Kidney (tissue), 22 donors: ENCODE measurements at places on chromosomes 5 and 9.

- no peak for DNase-seq
These were observed 129.1 kb downstream of the CACNA1B start for GRCh38 chr9:138006576-138007233.

DNA sequence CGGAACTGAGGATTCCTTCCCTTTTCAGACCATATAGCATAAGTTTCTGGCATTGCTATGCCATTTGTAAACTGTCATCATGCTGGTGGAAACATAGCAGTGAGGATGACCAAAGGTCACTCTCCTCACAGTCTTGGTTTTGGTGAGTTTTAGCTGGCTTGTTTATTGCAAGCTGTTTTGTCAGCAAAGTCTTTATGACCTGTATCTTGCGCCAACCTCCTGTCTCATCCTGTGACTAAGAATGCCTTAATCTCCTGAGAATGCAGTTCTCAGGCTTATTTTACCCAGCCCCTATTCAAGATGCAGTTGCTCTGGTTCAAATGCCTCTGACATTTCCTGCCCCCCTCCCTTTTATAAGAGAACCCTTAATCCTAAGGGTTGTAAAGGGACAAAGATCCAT, 26.7 kb upstream of the GRIA1 start:
- DNase-seq, result no peak

DNA sequence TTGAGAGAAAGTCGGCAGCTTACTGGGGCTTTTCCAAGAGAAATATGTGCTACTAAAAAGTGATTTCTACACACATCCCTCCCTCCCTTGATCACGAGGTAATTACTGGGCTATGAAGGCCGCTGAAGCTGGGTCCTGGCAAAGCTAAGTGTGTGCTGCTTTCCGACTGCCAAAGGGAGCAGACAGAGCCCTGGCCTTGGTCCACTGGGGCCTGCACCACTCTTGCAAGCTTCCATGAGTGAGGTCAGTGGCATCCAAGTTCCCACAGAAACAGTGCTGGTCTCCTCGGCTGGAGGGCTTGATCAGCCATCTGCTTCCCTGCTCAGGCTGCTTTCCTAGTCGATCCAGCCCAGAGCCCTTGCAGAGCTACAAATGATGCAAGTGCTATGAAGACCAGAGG, 154.8 kb upstream of the LHFPL2 start:
- DNase-seq, result no peak

DNA sequence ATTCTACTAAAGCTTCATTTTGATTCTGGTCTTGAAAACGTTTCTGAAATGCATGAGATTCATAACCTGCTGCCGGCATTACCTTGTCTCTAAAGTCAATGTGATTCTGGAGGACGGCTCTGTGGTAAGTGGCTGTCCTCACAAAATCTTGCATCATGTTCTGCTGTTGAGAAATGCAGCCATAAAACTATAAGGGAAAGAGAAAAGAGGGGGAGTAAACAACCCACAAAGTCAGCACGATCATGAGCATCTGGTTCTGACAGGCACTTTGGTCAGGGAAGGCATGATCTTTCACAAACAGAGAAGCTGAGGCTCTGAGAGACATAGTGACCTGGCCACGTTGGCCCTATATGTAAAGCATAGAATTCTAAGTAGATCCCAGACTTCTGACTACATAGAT, 168.9 kb upstream of the PUM3 start:
- no peak for DNase-seq

- DNase-seq, result no peak
These were observed 274.8 kb downstream of the DOCK8 start for GRCh38 chr9:489198-490197.

GRCh38 chr9:124202447-124202971, 55.2 kb upstream of the NEK6 start:
- no peak for DNase-seq

DNA sequence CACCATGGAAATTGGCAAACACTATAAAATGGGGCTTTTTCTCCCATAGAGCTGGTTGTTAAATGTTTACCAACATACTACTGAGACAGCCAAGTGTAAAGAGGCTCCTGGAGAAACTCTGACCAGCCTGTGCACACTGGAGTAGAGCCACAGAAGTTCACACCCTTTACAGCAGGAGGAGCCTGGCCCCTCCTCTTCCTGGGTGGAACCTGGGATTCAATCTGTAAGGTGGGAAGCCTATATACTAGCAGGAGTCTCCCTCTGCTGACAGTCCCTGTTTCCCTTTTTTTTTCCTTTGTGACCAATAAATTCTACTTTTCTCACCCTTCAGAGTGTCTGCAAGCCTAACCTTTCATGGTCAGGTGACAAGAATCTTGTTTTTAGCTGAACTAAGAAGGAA, 10.4 kb upstream of the SLC30A5 start:
- DNase-seq, result peak; percentile 26

DNA sequence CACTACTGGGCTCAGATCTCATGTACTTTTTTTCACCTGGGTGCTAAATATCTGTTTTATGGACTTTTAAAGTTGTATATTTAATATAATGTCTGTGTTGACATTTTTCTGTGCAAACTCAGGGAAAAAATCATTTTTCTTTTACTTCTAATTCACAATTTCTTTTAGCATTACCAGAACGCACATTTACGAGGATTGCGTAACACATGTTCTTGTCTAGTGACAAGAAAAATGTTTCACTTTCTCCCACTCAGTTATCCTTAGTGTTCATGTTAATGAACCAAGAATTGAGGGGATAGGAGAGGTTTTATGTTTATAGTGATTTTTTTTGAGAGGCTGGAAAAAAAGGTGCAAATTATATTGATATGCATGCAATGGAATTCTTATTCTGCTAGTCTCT, 86.3 kb upstream of the PJA2 start:
- no peak for DNase-seq
